ENCODE measurements at places on chromosomes 12 and 14.

GRCh38 chr14:76939015-76939742 lies 89.3 kb downstream of the IRF2BPL start:
- DNase-seq, result no peak

- DNase-seq, result no peak
Measured at GRCh38 chr12:105581420-105581819, 250.9 kb downstream of the C12orf75 start.

- DNase-seq, result no peak
Measured at GRCh38 chr12:103799504-103799856, 41.6 kb downstream of the NT5DC3 start.

DNA sequence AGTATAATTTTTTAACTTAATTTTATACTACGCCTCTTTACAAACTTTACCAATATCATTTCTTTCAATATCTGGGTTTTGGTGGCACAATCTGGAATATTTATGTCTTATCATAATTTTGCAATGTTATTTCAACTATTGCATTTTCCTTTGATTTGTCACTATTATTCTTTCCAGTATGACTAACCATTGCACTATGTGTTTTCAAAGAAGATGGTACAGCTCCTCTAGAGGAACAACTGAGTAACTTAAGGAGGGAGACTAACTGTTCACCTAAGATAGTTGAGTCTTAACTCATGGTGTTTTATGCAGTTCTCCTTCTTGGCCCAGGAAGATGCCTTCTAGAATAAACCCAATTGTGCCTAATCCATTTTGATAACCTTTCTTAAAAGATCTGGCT lies 60.5 kb upstream of the KIF21A start:
- no peak for DNase-seq

- DNase-seq, result no peak
Measured at GRCh38 chr12:95197636-95198035, 19.6 kb downstream of the FGD6 start.

GRCh38 chr12:112939761-112940381 lies 1.6 kb downstream of the OAS3 start:
- DNase-seq, result peak; percentile 24

GRCh38 chr12:27330846-27331245 lies 1.8 kb upstream of the BMAL2 start:
- DNase-seq, result no peak

- DNase-seq, result no peak
Measured at GRCh38 chr12:50803230-50803875, 39.4 kb upstream of the TMPRSS12 start.

DNA sequence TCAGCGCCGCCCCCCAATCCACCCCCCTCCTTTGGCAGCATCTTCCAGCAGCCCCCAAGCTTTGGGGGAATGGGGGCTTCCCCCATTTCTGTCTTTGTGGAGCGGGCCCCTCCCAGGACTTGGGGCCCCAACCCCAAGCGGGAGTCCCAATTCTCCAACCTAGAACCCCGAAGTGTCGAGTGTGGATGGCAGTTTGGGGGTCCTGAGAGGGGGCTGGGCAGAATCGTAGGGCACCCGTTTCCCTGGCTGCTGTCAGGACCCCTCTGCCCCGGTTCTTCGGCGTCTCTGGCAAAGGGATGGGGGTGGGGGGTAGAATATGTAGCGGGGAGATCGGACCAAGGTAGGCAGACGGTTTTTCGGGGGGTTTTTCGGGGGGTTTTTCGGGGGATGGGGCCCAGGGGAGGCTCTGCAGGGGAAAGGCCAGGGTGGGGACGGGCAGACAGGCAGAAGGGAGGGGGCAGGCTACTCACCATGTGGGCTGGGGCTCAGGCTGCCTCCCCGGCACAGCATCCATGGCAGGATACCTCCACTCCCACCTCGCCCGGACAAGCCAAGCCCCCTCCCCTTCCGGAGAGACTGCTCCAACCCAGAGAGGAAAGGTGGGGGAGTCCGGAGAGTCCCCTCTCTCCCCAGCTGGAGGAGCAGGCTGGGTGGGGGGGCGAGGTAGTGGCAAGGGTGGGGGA lies 739 bp downstream of the JPH4 start:
- no peak for DNase-seq

DNA sequence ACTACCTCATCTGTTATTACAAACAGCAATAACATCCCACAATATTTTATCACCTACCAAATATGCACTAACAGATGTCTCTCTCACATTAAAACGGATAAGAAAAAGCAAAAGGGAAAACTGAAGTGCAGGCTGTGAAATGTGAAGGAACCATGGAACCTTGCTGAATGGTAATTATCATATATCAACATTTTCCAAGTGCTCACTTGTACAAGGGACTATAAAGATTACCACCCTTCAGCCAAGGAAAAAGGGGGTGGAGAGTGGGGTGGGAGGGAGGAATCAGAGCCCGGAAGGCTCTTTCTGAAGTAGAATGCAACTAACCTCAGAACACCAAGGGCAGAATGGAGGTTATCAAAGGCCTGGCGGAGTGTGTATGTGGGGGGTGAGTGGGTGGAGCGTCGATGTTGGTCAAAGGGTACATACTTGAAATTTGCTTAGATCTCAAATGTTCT lies 1.2 kb downstream of the SNX6 start:
- peak; percentile 54 for DNase-seq

DNA sequence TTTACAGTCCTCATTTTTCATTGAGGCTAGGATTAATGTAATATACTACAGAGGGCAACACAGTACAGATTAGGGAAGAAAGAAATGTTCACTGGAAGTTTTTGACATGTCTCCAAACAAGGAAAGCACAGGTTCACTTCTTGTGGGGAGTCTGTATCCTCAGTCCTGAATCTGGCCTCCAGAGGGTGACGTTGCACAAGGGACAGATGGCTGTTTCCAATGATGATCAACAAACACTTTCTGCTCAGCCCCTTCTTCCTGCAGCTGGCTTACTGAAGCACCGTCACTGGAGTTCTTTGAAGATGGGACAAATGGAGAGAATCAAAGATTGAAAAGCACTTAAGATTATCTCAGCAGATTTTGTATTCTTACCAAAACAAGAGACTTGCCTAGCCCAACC lies 123.3 kb upstream of the OR4E1 start:
- DNase-seq, result peak; percentile 30

- no peak for DNase-seq
Measured at GRCh38 chr14:77955816-77956484, 156.0 kb downstream of the ADCK1 start.

GRCh38 chr12:99388671-99389195 lies 258.8 kb upstream of the GARIN6 start:
- DNase-seq, result no peak

- no peak for DNase-seq
Measured at GRCh38 chr12:69066492-69067373, 133.8 kb upstream of the CPM start.

GRCh38 chr12:12925388-12925787 lies 26.6 kb downstream of the GPRC5D start:
- no peak for DNase-seq

- DNase-seq, result no peak
Measured at GRCh38 chr12:20274008-20274407, 94.3 kb upstream of the PDE3A start.

GRCh38 chr14:92628636-92629035 lies 115.1 kb downstream of the RIN3 start:
- no peak for DNase-seq

DNA sequence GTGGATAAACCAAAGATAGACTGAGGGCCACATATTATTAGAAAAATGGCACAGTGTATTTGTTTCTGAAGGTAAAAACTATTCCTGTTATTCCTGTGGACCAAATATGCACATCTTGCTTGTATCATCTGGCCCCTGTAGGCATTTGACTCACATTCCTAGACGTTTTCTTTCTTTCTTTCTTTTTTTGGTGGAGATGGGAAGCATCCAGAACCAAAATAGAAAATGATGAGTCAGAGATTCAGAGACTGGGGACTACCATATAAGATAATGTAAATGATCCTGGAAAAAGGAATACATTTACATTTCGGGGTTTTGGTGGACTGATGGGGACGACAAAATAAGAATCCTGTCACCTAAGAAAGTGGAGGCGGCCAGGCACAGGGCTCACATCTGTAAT lies 24.2 kb downstream of the TRIM9 start:
- no peak for DNase-seq

- no peak for DNase-seq
Measured at GRCh38 chr12:27064397-27065342, 17.7 kb downstream of the C12orf71 start.

DNA sequence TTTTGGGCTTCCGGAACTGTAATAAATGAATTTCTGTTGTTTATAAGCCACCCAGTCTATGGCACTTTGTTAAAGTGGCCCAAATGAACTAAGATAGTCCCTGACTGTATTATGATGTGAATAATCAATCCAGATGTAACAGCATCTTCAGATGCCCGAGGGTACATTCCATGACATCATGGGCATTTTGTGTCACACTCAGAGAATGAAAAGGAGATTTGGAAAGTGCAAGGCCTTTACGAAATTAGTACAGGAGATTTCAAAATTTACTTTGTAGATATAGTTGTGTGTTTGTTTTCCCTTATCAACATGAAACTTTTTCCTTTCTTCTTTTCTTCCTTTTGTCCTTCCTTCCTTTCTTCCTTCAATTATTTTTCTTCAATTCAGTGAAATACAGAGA lies 54.2 kb upstream of the AMIGO2 start:
- DNase-seq, result no peak

DNA sequence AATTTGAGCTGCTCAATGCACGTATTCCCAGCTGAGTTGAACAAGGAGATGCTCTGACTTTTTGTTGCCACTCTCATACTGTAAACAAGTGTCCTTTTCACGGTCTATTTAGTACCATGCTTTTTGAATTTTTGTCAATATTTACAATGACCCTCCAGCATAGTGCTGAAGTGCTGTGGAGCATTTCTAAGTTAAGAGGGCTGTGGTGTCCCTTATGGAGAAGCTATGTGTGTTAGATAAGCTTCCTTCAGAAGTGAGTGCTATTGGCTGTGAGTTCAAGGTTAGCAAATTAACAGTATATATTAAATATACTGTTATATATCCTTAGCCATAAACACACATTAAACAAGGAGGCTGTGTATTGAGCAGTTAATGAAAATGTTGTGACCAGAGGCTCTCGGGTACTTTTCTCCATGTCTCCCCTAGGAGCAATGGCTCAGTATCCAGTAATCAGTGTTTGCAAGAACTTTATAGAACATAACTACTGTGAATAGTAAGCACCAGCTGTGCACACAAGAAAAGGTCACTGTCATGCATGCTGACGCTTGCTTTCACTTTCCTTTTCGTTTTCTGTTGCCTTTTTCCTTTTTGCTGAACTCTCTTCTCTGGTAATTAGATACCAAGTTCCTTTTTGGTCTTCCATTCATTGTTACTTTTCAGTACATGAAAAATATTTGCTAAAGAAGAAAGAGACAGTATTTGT lies 187.2 kb upstream of the NEDD1 start:
- peak; percentile 67 for DNase-seq

DNA sequence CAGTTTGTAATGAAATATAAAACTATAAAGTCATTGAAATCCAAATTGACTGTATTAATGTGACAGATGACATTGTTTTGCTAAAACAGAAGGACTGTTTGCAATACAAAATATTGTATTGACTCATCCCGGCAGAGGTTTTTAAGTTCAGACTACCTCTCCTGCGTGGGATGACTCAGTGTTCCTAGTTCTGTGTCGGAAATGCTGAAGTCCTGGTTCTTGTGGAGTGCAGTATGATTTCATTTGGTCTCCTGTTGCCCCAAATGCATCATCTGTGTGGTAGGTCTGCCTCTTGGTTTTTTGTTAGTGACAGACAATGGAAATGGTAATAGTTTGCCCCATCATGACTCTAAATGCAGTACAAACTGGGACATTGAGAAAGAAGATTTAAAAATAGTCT lies 27.8 kb downstream of the PELI2 start:
- DNase-seq, result peak; percentile 79
